Heart right ventricle (tissue), 16 donors: ENCODE measurements at places on chromosomes 11 and 22.

GRCh38 chr11:134486704-134487103, 74.7 kb upstream of the B3GAT1 start:
- DNase-seq = no peak

- DNase-seq = no peak
These were observed 77.9 kb downstream of the KCNQ1OT1 start for GRCh38 chr11:2621894-2622293.

DNA sequence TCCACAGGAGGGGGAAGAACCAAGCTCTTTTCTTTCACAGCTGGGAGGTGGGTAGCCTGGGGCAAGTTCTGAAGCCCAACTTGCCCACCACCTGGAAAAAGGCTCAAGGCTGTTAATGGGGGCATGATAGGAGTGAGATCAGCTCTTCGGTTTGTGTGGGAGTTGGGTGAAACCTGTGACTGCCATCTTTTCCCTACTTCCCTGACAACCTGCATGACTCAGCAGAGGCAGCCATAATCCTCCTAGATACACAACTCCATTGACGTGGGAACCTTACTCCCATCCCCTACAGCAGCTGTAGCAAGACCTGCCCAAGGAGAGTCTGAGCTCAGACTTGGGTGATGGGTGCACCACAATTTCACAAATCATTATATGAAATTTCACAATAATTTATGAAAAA, 13.3 kb upstream of the OOSP4B start:
- no peak for DNase-seq

GRCh38 chr11:114784216-114784615, 105.9 kb downstream of the NXPE2 start:
- no peak for DNase-seq

GRCh38 chr11:74681686-74682651, 49.3 kb downstream of the CHRDL2 start:
- DNase-seq = peak; percentile 63
